SK-N-MC (cell line): ENCODE measurements at places on chromosomes 1 and 21.

DNA sequence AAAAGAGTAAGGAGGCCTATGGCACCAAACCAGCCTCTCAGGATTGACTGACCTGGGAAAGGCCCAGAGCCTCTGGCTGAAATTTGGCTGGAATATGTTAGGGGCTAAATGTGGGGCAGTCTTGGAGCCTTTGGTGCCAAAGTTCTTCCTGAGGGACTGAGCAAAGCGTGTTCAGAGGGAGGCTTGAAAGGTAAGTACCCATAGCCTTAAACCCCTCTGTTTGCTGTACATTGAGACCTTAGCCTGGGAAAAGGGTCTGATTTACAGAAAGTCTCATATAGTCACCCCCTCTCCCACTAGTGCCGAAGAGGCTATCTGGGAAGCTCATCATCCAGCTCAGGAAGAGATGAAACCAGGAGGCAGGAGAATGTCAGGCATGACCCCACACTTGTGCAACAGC lies at the start of gene LCE4A:
Gene LCE4A, plus strand, starts transcription at position 301 of the 400 bp plus-strand sequence. CDS start 916 bp downstream, outside the sequence.
- DNase-seq, result no peak

- DNase-seq, result no peak
Measured at GRCh38 chr1:3502641-3503524, 48.4 kb downstream of the ARHGEF16 start.

- no peak for DNase-seq
Measured at GRCh38 chr1:56073614-56074006, 505.8 kb downstream of the PLPP3 start.

DNA sequence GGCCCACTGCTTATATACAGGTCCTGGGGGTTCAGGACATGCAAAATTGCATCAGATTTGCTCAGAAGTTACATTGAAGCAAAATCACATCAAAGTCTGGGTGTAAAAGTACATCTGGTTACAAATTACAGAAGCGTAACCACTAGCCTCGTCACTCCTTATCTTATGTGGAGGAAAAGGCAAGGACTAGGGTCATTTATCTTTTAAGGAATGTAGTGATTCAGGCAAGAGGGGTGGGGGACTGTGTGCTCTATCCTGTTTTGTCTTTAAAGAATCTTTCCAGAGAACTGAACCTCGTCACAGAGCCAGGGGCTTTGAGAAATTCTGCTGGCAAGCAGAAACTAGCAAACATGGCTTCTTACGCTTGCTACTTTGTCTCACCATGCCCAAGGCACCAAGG lies 61.1 kb upstream of the RAB4A start:
- DNase-seq, result no peak

DNA sequence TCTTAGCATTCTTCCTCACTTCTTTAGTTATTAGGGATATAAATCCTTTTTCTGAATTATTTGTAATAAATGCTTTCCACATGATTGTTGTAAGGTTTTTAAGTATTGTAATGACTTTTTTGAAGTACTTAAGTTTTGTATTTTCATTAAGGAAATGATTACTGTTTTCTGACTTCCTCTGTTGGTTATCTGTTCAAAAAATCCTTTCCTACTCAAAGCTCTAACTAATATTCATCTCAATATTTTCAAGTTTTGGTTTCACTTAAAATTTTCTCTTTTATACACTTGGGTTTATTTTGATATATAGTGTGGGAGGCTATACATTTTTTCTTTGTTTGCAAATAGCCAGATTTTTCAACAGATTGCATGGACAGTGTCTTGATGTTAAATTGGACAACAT lies 59.9 kb upstream of the NHLH2 start:
- DNase-seq, result no peak
